ENCODE measurements at places on chromosomes 1 and 21.

GRCh38 chr1:114764689-114765088 is 6.9 kb upstream of the CSDE1 start:
- DNase-seq: no peak

- no peak for DNase-seq
These were observed 2.5 kb downstream of the PSMB4 start for GRCh38 chr1:151401860-151402259.

DNA sequence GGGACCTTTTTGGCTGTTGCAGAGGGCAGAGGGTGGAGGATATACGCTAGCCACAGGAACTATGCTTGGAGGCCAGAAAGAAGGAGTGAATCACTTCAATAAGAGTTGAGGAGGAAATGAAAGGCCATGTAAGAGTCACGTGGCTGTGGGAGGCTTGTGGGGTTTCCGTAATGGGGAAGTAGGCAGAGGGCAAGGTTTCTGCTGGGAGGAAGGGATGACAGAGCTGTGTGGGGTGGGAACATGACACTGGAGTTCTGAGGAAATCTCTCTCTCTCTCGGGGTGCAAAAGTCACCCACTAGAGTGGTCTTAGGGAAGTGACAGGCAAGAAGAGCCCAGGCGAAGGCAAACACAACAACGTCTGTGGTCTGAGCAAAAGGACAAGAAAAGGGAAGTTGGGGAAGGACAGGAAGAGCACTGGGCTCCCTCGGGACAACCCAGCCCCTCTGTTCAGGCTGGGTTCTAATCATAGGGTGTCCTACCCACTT is 3.9 kb upstream of the CD1C start:
- no peak for DNase-seq

- no peak for DNase-seq
These were observed 1.7 kb downstream of the GABPB2 start for GRCh38 chr1:151072224-151072623.

GRCh38 chr1:19483261-19483660 is 2.1 kb downstream of the CAPZB start:
- no peak for DNase-seq

DNA sequence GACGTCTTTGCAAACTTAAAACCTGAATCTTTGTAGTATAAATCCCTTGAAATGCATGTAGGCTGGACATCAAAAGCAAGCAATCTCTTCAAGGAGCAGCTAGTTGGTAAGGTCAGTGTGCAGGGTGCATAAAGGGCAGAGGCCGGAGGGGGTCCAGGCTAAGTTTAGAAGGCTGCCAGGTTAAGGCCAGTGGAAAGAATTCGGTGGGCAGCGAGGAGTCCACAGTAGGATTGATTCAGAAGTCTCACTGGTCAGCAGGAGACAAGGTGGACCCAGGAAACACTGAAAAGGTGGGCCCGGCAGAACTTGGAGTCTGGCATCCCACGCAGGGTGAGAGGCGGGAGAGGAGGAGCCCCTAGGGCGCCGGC is 390 bp upstream of the PCSK9 start:
- no peak for DNase-seq

DNA sequence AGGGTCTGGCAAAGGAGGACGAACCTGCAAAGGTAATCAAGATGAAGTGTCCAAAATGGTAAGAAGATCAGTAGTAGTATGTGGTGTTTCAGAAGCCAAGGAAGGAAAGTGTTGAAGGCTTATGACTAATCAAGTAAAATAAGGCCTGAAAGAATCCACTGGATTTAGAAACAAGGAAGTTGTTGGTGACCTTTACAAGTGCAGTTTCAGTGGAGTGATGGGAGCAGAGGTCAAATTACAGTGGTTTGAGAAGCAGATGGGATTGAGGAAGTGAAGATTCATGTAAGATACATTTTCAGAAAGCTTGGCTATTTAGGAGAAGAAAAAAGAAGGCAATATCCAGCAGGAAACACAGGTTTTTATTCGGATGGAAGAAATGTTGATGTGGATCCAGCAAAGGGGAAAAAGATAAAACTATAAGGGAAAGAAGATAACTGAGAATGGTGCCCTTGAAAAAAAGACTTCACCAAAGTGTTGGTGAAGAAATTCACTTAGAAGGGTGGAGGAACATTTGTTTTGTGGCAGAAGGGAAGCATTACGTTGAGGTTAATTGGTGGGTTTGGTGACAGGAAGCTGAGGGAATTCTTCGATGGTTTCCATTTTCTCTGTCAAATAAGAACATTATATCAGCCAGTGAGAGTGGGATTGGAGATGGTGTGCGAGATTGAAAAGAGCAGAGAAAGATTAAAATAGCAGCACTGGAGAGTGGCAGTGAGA is 2.1 kb downstream of the ARMH1 start:
- DNase-seq: peak; percentile 56

DNA sequence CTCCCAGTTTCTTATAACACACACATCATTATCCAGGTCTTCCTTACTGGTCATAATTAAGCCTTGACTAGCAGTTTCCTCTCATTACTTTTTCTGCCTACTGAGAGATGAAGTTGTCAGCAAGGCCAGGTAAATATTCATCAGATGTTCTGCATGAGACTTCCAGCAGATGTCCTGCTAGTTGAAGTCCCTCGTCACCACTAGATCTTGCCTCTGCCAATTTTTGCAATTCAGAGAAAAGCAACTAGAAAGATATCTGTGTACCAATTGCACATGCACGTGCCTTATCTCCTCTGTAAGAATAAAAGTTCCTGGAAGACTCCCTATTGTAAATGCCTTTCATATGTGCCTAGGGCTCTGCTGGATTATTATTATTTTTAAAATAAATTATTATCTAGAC is 18.3 kb downstream of the ACKR1 start:
- DNase-seq: no peak

DNA sequence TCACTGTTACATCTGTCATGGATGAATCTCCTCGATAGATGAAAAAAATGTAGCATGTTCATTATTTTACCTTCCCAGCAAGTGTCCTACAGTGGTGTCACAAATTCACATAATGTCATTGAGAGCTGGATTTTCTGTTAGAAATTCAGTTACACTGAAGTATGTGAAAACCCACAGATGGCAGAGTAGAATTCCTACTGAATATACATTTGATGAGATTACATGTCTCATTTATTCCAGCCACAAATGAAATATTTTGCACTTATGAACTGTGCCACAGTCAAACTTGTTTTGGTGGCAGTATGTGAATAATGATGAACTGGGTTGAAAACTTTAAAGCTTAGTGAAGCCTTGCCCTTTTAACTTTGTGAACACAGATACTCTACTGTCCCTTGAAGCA is 301.9 kb upstream of the DPYD start:
- no peak for DNase-seq

DNA sequence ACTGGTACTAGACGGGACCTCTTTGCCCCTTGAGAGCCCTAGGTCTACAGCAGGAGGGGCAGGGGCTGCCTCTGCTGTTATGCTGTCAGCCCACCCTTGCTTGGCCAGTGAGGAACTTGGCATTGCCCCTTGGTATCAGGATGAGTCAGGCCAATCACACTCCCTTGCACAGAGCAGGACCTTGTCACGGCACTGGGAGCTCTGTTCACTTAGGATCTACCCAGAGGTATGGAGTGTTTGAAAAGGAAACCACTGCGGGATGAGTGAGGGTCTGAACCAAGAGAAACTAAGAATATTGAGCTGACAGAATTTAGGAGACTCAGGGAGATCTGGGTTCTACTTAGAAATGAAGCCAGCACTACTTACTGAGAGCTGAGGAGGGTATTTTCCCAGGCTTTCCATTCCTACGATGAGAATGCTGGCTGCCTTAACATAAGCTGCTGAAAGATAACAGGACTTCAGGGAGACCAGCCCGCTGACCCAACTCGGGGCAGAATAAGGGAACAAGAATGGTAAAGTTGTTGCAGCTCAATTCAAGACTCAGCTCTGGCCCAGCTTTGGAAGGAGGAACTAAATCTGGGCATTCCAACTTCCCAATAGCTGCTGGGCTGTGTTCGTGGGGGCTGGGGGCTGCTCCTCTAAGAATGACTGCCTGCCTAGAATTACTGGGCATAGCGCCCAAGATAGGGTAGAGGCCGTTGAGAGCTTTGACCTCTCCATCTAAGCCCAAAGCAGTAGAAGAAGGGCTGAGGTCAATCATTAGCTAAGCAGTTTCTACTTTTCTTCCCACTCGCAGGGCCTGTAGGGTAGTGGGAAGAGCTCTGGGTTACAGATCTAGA is 1.5 kb downstream of the FABP3 start:
- peak; percentile 29 for DNase-seq

GRCh38 chr1:151158326-151158725 is 1.9 kb downstream of the TNFAIP8L2 start:
- DNase-seq: no peak
